ENCODE measurements at places on chromosomes 16 and 17. TPM values are rescaled to one million over a fixed set of nuclear protein-coding genes. Genes with fewer than 3 reads are reported as not detected.
A peak's percentile ranks its signal among the peaks of the same experiment; 100 is the strongest.

DNA sequence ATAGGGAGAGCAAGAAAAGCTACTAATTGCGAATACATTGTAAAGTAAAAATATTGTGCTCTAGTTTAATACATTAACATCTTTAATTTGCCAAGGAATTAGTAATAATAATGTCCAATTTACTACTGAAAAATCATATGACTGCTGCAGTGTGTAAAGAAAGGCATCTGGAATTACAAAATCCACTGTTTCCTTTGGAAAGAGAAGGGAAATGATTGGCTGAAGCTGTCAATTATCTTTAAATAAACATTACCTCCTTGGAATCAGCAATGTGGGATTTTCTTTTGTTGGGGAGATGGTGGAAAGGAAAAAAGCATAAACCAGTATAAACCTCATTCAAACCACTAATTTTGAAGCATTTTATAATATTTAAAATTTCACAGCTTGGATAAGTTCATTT, 276.0 kb downstream of the MAP2K6 start:
- H3K27me3 ChIP-seq, result no peaks in the 10 kb centered on the region
- no peak overlapping the region for H3K27ac ChIP-seq
- no peaks in the 10 kb centered on the region for H3K4me1 ChIP-seq
- no peaks in the 10 kb centered on the region for H3K36me3 ChIP-seq
- no peak for DNase-seq

Gene KRT28
- not detected for total RNA-seq

Gene KRT222
- 0.81 TPM for total RNA-seq

DNA sequence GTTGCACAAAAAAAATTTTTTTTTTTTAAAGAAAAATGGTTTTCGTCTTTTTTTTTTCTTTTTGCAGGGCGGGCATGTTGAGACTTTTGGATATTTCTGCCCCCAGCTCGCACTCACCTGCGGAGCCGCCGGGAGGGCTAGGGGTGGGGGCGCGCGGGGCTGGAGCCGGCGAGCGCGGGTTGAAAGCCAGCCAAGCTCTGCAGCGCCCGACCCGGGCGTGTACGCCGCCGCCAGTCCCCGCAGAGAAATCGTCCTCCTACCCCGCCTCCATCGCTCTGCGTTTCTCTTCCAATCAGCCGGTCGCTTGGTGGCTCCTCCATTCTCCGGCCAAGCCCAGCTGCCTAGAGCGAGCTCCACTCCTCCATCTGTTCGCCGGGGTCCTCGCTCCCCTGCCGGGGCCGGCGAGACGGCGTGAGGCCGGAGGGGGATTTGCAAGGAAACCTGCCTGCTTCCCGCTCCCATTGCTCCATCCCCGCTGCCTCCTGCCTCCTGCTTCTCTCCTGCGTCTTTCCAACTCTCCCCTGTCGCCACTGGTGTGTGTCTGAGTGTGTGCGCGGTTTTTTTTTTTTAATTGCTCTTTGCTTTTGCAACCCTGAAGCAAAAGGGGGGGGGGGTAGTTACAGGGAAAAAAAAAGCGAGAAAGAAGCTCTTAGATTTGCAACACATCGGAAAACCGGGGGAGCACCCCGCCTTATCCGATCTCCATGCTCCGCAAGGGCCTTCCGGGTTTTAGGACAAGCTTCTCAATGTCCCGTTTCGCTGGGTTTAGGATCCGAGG, 1.8 kb upstream of the UBTF start:
- no peak for DNase-seq
- no peaks in the 10 kb centered on the region for H3K27me3 ChIP-seq
- peak overlapping the region; percentile 95 for H3K27ac ChIP-seq
- peaks cover 41% of the 10 kb centered on the region for H3K4me1 ChIP-seq
- H3K4me3 ChIP-seq, result peak overlapping the region; percentile 89
- H3K36me3 ChIP-seq, result no peaks in the 10 kb centered on the region

- H3K4me3 ChIP-seq, result no peak overlapping the region
- H3K36me3 ChIP-seq, result no peaks in the 10 kb centered on the region
- H3K4me1 ChIP-seq, result peaks cover 22% of the 10 kb centered on the region
- H3K27me3 ChIP-seq, result no peaks in the 10 kb centered on the region
- DNase-seq, result no peak
- no peak overlapping the region for H3K27ac ChIP-seq
Measured at GRCh38 chr16:64657316-64658011, 464.4 kb downstream of the CDH11 start.

DNA sequence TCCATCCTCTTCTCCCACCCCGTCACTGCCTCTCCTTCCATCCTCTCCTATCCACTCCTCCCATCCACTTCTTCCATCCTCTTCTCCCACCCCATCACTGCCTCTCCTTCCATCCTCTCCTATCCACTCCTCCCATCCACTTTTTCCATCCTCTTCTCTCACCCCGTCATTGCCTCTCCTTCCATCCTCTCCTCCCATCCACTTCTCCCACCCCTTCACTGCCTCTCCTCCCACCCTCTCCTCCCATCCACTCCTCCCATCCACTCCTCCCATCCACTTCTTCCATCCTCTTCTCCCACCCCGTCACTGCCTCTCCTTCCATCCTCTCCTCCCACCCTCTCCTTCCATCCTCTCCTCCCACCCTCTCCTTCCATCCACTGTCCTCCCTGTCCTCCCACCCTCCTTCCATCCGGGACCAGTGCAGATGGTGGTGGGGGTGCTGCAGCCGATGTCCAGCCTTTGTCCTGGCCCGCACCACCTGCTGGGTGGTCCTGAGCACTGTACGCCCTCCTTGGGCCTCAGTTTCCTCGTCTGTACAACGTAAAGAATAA, 1.1 kb downstream of the WFIKKN1 start:
- no peak overlapping the region for H3K27ac ChIP-seq
- no peak overlapping the region for H3K4me3 ChIP-seq
- H3K4me1 ChIP-seq, result peaks cover 11% of the 10 kb centered on the region
- no peaks in the 10 kb centered on the region for H3K27me3 ChIP-seq
- peaks cover 11% of the 10 kb centered on the region for H3K36me3 ChIP-seq
- no peak for DNase-seq

DNA sequence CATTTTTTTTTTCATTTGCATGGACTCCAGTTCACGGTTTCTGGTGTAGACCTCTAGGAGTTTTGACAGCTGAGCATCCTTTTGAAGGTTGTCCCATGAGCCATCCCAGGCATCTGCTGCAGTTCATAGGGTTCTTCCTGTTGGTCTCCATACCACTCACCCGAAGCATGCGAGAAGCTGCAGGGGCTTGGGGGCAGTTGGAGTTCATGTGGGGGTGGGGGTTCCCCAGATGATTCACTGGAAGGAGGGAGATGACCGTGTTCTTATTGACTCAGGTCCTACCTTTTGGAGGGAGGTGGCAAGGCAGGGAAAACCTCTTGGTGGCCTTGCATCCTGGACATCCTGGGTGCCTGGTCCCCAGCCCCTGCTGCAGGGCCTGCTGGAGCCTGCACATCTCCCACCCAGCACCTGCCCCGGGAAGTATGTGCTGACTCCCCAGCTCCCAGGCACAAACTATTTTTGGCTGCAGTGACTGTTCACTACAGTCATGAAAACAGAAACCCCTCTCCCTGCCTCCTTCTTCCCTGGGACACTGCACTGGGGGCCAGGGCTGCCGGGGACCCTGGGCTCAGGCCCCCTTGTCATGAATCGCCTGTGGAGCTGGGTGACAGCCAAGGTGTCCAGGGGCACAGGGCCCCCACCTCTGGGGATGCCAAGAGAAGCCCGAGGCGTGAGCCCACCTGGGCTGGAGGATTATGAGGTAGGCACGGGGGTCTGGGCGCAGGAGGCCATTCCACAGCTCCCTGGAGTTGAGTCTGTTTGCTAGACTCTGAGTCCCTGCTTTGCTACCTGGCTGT, 64.9 kb upstream of the LGALS9 start:
- H3K36me3 ChIP-seq, result no peaks in the 10 kb centered on the region
- DNase-seq, result no peak
- H3K27me3 ChIP-seq, result no peaks in the 10 kb centered on the region
- H3K4me1 ChIP-seq, result no peaks in the 10 kb centered on the region

Gene TP53TG3
- not detected for total RNA-seq

Gene TNFRSF13B
- total RNA-seq, result not detected

GRCh38 chr17:47684025-47684424, 9.9 kb upstream of the TBKBP1 start:
- H3K27ac ChIP-seq, result no peak overlapping the region
- H3K4me3 ChIP-seq, result no peak overlapping the region
- no peak for DNase-seq
- H3K36me3 ChIP-seq, result peaks cover 43% of the 10 kb centered on the region
- H3K27me3 ChIP-seq, result no peaks in the 10 kb centered on the region

DNA sequence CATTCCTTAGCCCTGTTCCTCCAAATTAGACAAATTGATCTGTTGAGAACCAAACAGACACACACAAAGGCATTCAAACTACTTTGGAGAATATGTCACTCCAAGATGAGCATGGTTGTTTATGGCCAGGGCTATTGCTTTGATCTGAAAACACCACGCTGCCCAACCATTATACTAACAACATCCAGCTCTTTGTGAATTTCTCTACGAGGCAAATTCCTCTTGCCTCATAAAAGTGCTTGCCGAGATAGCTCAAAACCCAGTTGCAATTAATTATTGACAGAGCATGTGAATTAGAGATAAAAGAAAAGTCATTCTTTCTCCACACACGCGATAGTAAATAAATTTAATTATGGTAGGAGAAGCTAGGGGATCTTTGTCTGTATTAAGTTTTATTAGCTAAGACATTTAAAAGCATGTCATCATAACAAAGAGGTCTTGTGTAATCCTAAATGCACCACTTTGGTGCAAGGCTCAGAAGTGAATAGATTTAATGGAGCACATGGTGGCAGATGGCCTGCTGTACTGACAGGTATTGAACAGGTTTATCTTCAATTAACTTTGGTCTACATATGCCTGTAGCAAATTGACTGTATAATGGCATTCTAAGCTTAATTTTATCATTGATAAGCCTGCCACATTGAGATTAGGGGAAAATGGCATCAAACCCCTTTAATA, 441.8 kb downstream of the HS3ST4 start:
- no peaks in the 10 kb centered on the region for H3K27me3 ChIP-seq
- no peak for DNase-seq
- H3K27ac ChIP-seq, result no peak overlapping the region

Gene SLC16A5
- 9.2 TPM for total RNA-seq

DNA sequence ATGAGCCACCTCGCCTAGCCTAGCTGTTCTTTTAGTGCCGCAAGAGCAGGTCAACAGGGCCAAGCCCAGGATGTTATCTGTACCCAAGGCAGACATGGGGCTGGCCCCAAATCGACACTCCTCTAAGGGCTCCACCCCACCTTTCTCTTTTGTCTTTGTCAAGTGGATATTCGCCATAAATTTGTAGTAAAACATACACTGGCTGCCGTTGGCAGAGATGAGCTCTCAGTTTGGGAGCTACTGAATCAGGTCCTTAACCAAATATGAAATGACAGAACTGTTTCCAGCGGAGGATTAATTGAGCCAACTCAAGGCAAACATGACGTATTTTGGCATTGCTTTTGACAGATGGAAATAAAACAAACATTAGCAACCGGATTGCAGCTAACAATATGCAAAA, 556.9 kb upstream of the CDH5 start:
- no peaks in the 10 kb centered on the region for H3K36me3 ChIP-seq
- no peaks in the 10 kb centered on the region for H3K4me1 ChIP-seq
- no peak for DNase-seq
- no peaks in the 10 kb centered on the region for H3K27me3 ChIP-seq

- H3K27me3 ChIP-seq, result no peaks in the 10 kb centered on the region
- H3K27ac ChIP-seq, result no peak overlapping the region
- DNase-seq, result no peak
- H3K4me3 ChIP-seq, result no peak overlapping the region
Measured at GRCh38 chr17:2102931-2103809, 48.3 kb downstream of the HIC1 start.

Gene SKAP1
- 2.6 TPM for total RNA-seq

Gene C17orf50
- not detected for total RNA-seq

Gene PRSS33
- total RNA-seq, result not detected

Gene BORCS6
- total RNA-seq, result 13.8 TPM

DNA sequence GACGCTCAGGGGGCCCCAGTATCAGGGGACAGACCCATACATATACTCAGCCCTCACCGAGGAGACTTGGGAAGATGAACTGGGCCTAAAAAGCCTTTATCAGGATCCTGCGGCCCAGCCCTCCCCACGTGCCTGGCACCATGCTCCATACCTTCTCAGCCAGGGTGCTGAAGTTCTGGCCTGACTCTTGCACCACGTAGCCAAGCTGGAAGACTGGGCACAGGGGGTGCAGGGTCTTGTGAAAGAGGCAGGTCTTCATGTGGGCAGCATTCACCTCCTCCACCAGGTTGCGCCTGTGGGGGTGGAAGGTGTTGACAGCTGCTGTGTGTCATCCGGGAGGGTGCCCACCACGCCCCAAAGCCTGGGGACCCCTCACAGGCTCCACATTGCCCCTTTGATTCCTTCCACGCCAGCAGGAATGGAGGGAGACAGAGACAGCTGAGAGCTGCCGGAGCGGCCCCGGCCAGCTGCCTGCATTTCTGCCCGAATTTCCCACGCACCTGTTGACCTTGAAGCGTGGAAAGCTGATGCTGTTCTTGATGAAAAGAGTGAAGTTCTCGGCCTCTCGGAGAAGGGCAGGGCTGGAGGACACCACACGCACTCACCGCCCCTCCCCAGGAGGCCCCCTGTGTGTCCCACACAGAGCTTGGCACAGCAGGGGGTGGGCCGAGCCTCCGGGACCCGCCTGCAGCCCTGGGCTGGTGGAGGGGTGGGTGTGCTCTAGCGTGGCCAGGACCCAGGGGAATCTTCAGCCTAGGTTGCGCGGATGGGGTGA, 10.4 kb upstream of the CAMKK1 start:
- no peak overlapping the region for H3K4me3 ChIP-seq
- H3K4me1 ChIP-seq, result no peaks in the 10 kb centered on the region
- DNase-seq, result no peak
- H3K36me3 ChIP-seq, result no peaks in the 10 kb centered on the region
- no peak overlapping the region for H3K27ac ChIP-seq
- H3K27me3 ChIP-seq, result no peaks in the 10 kb centered on the region

Measured in thoracic aorta (tissue), 2 donors.